ENCODE measurements at places on chromosomes 1 and 21.

DNA sequence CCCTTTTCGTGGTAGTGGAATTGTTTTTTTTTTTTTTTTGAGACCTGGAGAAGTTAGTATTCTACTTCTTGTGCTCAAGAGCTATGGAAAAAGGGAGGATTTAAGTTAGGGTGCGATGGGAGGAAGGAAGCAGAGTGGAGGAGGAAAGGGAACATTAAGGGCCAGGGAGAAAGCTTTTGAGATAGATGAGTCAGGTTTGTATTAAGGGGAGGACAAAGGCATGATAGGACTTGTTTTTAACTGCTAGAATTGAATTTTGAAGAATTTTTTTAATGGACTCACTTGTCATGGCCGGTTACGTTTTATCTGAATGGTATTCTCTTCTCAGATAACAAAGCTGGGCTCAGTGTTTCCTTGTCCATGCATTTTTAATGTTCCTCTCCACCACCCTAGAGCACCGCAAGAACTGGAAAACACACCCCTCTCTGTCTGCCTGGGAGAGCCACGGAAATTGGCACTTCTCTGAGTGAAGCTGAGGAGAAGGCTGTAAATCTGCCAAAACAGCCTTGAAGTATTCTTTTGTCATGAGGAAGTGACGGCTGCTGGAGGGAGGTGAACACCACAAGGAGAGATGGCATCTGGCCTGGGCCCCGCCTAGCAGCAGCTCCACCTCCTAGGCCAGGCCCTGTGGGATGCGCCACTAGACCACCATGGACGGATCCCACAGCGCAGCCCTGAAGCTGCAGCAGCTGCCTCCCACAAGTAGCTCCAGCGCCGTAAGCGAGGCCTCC is 3.5 kb downstream of the NIPAL3 start:
- peak; percentile 48 for DNase-seq

DNA sequence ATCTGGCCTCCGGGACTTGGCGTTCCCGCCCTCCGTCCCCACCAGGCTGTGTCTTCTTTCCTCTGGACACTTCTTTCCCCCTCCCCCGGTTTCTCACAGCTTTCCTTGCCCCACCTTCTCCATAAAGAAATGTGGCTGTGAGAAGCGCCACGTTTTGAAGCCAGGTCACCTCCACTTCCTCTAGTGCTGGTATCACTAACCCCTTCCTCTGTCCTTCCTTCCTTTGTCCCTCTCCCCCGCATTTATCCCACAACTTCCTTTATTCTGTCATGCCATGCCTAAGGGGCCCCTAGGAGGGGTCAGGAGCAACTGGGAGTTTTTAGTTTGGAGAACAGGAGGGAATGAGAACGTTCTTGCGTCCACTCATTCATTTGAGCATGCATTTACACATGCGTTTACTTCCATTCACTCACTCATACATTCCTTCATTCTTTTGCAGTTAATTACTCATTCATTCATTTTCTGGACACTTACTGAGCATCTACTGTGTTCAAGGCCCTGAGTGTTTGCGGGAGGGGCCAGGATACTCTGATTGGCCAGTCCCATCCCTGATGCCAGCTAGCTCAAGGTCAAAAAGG is 5.0 kb upstream of the ACOT11 start:
- peak; percentile 31 for DNase-seq

DNA sequence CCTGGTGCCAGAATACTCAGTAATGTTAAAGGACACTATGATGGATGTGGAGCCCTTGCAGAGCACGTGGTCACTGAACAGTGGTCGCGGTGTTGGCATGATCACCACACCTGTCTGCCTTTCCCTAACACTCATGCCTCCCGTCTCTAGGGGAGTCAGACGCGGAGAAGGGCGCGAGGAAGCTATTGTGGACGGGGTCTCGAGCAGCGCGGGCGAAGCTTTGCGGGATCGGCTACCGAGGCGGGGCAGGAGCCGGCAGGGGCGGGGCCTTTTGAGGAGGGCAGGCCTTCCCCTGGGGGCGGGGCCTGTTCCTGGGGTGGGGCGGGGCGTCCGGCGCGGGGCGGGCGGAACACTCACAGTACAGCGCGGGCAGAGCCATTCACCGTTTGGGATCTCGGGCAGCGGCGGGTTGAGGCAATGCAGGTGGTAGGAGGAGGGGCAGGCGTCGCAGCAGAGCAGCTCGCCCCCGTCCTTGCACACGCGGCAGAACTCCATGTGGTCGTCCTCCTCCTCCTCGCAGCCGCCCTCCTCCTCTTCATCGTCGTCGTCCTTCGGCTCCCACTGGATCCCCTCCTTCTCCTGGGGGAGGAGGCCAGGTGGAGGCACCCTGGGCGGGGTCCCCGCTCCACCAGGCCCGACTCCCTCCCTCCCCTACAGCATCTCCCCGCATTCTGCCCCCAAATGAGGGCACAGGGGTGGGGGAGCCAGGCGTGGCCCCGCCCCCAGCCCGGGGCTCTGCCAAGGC is 31.5 kb downstream of the CHD5 start:
- no peak for DNase-seq

DNA sequence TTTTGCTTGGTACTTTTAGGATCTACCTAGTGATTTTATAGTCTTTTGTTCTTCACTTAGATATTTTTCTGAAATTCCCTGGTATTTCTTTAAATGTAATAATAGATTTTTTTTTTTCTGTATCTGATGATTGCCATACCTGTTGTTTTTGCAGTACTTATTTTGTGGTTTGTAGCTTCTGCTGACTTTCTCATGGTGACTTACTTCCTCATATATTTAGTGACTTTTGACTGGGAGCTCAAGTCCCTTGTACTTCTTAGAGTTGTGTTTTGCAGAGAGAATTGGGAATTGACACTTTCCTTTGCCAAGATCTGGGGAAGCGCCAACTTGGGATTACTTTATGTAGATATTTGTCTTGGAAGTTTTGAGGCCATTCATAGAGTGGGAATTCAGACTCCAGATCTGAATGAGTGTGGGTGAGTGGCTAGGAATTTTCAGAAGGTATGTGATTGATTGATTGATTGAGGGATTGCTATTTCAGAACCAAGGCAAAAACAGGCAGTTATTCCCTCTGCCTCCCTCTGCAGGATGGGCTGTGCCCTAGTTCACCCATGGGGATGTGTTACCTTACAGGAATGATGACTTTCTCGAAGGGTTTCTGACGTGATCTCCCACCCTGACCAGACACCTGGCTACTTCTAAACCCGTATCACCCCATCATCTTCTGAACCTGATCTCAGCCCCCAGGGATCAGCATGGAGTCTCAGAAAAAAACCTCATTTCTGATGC is 219.5 kb downstream of the URB2 start:
- DNase-seq, result no peak

GRCh38 chr1:90126834-90127233 is 131.9 kb downstream of the ZNF326 start:
- no peak for DNase-seq

DNA sequence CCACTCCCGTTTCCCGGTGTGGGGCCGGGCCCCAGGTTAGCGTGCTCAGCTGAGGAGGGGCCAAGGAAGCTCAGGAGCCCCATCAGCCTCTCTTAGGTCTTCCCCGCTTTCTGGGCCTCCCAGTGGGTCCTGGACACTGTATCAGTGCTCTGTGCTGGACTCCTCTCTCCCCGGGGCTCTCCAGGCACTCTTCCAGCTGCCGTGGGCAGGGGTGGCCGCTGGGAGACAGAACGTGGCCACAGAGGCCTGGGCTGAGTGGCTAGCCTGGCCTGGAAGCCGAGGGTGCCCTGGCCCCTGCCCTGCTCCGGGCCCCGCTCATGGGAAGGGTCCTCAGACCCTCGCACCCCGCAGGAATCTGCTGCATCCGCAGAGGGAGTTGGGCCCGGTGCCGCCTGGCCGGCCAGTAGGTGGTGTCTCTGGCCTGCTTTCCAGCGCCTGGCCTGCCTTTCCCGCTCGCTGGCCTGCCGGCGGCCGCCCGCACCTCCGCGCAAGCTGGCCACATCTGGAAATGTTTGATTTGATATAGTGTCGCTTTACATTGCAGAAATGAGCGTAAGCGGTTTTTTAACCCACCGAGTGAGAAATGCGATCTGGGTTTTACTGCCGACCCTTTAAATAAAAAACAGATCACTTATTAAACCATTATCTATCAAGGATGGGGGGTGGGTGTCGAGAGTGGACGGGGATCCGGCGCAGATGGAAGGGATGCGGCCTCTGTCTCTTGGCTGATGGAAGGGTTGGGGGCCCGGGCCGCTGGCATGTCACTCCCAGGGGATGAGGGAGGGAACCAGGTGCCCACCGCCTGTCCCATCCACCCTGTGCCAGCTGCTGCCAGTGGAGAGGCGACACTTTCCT is 74.4 kb upstream of the TTC34 start:
- no peak for DNase-seq

- DNase-seq, result no peak
Measured at GRCh38 chr21:34120867-34121266, 47.5 kb downstream of the MRPS6 start.

- DNase-seq, result no peak
Measured at GRCh38 chr1:916173-917075, 7.3 kb upstream of the SAMD11 start.

DNA sequence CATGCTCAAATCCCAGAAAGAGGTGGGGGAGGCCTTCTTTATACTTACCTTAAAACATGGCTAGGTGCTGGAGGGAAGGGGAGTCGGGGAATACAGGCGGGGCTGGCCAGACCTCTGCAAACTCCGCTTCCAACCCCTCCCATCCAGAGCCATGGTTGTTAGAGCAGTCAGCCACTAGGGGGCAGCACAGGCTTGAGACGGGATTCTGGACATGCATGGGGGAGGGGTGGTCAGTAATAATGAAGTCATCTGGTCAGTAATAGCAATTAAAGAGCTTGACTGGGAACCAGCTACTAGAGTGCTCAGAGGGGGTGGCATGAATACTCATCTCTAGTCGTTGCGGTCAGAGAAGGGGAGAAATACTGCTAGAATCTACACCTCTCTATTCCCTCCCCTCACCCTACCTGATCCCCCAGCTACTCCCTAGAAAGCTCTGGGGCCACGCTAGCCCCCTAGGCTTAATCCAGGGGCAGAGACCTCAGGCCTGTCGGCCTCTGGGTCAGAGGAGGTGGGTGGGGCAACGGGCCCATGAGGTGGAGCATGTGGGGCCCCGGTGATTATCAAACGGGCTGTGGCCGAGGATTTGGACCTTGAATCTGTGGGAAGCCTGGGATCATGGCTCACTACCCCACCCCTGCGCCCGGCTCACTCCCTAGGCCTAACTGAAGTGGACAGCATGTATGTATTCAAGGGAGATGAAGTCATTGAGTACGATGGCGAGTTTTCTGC is 2.9 kb downstream of the CASQ1 start:
- DNase-seq, result peak; percentile 82

DNA sequence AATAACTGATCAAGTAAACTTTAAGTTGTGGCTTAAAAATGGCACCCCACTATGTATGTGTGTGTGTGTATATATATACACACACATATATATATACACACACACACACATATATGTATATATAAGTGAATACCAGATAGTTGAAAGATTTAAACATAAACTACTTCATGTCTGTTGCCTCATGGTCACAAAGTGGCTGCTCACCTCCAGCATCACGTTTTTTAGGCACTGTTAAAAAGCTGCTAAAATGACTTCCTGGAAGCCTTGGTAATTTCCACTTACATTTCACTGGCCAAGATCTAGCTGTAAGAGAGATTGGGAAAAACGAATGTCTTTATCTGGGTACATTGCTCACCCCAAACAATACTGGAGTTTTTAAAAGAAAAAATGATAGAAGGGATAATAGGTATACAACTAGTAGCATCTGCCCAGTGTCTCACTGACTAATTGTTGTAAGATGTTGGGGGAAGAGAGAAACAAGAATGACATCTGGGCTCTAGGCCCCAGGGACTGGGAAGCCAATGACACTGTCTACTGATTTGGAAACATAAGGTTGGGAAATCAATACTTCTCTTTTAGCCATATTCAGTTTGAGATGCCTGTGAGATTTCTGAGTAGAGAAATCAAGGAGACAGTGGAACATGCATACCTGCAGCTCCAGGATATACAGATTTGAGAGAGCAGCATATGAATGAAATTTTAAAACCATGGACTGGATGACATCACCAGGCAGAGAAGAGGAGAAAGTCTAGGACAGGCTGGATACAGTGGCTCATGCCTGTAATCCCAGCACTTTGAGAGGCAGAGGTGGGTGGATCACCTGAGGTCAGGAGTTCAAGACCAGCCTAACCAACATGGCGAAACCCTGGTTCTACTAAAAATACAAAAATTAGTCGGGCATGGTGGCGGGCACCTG is 42.8 kb downstream of the CLDN14 start:
- peak; percentile 44 for DNase-seq

- DNase-seq, result no peak
Measured at GRCh38 chr1:21882721-21883415, 54.2 kb downstream of the HSPG2 start.

DNA sequence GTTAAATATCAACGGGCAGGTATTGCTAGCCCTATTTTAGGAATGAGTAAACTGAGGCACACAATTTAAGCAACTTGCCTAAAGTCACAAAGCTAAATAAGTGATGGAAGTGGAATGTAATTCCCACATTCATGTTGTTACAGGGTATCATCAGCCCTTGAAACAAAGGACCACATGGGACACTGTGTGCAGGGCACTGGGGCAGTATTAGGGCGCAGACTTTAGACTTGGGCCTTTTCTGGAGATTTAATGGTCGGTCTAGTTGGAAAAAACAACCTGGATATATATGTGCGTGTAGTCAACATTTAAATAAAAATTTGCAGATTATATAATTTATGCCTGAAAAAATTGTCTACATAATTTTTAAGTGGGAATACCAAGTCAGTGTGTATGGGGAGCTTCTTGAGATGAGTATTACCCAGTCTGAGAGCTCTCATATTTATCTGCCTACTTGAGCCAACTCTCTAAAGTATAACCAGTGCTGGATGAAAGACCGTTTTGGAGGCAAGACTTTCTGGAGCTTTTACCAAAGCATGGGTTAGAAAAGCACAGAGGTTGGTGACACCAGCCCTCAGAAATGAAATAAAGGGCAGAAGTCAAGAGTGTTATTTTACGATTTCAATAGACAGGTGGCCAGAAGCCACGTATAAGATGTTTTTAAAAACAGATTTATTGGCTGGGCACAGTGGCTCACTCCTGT is 1.6 kb downstream of the KDM1A start:
- no peak for DNase-seq

GRCh38 chr1:241077386-241078147 is 279.4 kb downstream of the RGS7 start:
- no peak for DNase-seq

- DNase-seq, result no peak
Measured at GRCh38 chr1:30971496-30971895, 62.9 kb upstream of the SDC3 start.

DNA sequence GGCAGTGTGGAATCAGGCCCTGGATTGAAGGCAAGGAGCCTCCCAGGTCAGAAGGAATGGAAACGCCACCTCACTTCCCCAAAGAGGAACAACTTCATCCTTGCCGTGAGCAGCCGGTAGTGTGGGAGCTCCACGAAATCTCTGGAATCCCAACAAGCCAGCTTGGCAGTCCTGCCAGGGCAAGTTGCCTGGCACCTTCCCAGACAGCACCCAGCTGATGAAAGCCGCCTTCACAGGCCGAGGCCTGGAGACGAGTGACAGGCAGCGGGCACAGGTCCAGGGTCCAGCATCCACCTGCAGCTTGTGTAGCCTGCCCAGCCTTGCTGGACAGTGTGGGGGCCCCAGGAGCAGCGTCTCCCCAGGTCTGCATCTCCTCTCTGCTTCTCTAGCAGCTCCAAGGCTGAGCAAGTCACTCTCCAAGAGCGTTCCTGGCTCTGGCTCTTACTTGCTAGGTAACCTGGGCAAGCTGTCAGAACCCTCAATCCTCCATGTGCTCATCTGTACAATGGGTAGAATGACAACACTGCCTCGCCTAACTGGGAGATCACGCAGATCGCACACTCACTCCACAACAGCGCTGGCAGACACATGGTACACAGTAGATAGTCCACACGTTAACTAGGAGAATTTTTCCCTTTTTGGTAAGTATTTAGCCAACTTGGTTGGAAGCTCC is 43.0 kb downstream of the ACOT7 start:
- DNase-seq, result peak; percentile 25
